Neuronal stem cell (in vitro differentiated cells): ENCODE measurements at places on chromosomes 16 and 17.

GRCh38 chr16:8647721-8648318 lies 26.3 kb downstream of the METTL22 start:
- no peak for DNase-seq

DNA sequence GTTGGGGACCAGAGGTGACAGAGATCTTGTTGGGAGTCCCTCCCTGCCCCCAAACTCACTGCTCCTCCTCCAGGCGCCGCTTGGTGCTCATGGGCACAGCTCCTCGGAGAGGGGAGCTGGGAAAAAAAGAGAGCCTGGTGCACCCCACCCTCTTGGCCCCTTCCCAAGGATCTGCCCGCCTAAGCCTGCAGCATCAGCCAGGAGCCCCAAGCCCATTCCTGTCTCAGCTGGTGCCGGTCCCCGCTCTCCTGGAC lies 400 bp downstream of the HCFC1R1 start:
- no peak for DNase-seq

DNA sequence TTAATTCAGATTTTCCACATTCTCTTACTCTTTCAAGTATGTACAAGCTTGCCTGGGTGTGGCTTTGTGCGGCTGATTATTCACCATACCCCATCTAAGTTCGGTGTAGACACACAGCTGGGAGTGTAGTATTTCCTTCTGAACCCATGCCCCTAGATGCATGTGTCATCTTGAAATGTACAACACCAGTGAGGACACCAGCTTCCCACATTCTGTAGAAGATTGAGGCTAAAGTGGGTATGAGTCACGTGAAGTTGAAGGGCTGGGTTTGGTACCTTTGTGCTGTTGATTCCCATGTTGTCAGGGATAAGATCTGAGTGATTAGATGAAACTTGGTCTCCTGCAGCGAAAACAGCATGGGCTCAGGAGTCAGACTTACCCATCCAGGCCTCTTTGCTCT lies 14.6 kb upstream of the DHX8 start:
- DNase-seq = no peak

GRCh38 chr16:56855946-56856345 lies 9.1 kb upstream of the SLC12A3 start:
- no peak for DNase-seq

DNA sequence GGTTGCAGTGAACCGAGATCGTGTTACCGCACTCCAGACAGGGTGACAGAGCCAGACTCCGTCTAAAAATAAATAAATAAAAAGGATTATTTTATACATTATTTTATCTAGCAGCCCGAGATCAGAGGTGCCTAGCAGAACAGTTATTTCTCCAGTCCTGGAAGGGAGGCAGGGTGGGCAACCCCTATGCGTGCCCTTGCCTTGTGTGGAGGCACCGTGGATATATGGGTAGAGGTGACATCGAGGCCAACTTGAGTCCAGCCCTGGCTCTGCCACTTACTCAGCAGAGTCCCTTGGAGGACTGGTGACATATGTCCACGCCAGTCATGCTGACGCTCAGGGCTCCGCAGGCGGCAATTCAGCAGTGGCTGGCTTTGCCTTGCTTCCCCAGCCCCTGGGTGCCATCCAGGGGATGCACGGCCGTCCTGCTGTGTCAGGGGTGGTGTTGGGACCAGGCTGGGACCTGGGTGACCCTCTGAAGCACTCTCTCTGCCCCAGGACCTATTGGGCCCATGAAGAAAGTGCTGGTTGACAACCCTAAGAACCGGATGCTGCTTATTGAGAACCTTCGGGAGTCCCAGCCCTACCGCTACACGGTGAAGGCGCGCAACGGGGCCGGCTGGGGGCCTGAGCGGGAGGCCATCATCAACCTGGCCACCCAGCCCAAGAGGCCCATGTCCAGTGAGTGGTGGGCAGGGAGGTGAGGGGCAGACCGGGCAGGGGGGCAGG lies 13.2 kb downstream of the GALK1 start:
- no peak for DNase-seq

DNA sequence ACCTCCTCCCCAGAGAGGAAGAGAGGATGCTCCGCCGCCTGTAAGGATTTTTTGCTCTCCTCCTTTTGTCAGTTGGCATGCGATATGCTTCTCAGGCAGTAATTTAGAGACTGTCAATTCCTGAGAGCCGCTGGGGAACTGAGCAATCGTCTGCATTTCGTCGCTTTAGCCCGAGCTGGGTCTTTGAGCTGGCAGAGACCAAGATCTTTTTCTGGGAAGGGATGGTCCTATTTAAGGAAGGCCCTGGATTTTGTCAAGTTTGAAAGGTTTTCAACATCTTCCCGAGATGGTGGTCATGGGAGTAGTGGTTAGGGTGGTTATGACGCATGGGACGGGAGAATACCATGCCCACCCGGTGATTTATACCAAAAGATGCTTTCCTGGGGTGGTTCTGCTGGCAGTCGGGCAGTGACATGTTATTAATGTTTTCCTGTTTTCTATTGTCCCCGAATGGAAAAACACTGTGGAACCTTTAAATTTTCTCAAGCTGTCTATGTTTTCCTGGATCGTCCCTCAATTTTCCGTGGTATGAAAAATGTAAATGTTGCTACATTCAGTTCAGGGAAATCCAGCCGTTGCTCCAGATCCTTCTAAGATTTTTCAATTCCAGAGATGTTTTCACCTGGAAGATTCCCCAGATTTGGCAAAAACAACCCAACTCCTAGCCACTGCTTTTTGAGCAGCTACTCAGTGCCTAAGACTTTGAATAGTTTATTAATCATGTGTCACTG lies 586.4 kb downstream of the MAF start:
- no peak for DNase-seq

DNA sequence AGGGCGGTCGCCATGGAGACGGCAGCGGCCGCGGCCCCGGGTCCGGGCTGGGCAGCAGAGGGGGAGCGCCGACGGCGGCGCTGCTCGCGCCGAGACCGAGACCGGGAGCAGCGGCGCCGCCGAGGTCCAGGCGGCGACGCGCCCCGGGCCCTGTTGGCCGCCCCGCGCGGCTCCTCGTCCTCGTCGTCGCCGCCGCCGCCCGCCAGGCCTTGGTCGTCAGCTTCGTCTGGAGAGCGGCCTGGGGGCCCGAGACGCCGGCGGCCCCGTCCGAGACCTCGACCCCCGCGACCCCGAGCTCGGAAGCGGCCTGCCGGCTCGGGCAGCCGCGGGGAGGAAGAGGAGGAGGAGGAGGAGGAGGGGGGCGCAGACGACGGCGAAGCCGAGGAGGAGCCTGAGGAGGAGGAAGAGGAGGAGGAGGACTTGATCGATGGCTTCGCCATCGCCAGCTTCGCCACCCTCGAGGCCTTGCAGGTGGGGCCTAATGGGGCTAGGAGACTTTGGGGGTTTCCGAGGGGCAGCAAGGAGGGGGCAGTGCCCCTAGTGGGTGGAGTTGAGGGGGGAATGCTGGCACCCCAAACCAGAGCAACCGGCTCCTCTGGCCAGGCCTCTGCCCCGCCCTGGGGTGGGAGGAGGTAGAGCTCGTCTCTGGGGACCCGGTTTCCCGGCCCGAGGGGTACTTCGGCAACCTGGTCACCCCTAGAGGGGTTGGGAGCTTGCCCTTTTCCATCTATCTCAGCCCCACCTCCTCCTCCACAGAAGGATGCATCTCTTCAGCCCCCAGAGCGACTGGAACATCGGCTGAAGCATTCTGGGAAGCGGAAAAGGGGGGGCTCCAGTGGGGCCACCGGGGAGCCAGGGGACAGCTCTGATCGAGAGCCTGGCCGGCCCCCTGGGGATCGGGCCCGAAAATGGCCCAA lies 1.5 kb downstream of the FBRS start:
- DNase-seq = no peak

DNA sequence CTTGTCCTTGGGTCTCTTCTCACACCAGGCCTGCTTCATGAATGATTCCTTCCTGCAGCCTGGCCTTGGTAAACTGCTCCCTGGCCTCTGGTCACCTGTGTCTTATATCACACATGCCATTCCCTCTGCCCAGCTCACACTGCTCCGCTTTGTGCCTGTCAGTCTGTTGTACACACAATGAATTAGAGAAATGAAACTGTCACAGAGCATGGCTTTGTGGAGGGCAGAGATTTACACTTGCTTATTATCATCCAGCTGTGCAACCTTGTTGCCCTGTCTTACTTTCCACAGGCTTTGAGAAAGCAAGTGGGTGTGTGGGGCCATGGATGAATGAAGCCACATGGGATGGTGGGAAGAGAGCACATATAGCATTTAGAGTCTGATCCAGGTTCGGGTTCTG lies 22.4 kb downstream of the ALDH3A2 start:
- no peak for DNase-seq

DNA sequence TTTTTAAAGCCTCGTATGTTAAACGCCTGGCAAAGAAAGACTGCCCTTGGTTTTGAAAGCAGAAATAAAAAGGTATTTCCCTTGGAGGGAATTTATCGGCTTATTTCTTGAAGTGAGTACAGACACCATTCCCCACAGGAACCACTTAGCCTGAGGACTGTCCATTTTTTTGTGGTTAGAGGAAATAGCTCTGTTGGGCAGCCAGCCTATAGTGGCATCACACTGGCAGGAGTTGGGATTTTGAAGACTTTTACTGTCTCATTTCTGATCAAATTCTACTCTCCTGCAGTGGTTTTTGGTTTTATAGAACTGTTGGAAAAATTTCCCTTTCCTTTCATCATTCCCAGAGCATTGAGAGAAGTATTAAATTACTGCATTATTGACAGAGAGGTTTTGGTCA lies 34.1 kb upstream of the CDC6 start:
- no peak for DNase-seq

DNA sequence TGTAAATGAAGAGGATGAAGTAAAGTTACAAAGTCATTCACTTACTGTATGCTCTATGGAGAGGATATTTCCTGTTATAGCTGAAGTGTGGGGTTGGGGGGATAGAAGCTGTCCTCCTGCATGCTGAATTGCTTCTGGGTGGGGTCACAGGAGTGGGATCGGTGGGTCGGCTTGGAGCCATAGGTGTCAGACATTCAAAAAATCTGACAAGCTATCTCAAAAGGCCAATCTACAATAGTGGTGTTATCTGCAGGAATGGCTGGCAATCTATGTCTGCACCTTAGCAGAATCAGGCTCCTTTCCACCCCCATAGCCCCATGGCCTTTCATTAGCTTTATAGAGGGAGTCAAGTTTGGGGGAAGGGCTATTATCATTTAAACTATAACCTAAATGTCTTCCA lies 104.9 kb downstream of the ABCC12 start:
- no peak for DNase-seq

DNA sequence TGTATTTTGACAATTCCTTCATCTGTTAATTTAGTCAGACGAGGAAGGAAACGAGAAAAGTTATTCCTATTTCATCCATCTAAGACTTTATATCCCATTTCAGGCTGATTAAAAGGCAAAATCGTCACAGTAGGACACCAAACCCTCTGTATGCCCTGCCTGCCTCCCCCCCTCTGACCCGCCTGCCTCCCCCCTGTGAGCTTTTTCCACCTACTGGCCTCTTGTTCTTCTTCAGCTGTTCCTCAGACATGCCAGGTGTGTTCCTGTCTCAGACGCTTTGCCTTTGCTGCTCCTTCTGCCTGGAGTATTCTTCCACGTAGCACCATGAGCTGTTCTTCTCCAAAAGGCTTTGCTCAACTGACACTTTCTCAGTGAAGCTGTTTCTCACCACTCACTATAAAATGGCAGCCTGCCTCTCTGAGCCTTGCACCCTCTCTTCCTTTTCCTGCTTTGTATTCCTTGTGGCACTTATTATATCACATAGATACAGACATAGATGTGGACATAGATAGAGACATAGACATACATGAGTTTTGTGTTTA lies 723.4 kb downstream of the MAF start:
- no peak for DNase-seq

DNA sequence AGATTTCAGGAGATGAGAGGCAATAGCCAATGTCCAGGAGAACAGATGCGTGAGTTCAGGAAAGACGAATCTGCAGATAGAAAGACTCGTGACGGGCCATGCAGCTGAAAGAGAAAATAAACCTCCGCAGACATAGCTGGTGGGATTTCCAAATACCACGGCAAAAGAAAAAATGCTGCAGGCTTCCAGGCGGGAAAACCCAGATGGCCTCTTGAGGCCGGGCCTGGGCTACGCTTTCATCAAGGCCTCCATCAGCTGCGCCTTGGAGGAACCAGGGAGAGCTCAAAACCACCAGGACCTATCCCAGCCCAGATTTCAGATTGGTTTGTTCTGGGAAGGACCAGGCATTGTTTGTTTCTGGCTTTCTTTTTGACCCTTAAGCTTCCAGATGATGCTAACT lies 16.7 kb downstream of the CCDC40 start:
- DNase-seq = no peak

DNA sequence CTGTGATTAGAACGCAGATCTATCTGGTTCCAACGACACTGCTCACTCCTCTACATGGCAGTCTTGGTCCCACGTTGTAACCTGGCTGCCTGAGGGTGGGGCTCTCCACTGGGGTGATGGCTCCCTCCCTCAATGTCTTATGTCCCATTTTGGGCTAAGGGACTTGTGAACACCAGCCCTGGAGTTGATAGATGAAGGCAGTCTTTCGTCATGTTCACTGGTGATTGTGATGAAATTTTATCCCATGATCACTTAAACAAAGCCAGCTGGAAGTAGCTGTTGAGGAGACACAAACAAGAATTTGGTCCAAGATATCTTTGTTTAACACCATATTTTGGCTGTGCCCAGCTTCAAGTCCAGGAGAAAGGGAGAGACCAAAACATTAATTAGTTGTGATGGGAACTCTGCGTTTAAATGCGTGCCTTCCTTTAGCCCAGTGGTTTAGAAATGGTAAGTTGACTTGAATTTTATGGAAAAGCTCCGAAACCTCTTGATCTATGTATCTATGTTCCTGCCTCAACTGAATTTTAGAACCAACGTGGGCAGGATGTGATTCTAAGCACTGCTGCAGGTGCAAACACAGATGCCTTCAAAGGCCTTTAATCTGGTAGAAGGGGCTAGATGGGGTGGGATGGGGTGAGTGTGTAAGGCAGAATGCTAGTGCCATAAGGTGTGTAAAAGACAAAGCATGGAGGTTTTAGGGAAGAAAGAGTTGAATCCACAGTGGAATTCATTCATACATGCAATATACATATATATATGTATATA lies 186.8 kb upstream of the IRX3 start:
- DNase-seq = no peak

GRCh38 chr17:42798011-42798382 lies 507 bp downstream of the COA3 start:
- DNase-seq = no peak

DNA sequence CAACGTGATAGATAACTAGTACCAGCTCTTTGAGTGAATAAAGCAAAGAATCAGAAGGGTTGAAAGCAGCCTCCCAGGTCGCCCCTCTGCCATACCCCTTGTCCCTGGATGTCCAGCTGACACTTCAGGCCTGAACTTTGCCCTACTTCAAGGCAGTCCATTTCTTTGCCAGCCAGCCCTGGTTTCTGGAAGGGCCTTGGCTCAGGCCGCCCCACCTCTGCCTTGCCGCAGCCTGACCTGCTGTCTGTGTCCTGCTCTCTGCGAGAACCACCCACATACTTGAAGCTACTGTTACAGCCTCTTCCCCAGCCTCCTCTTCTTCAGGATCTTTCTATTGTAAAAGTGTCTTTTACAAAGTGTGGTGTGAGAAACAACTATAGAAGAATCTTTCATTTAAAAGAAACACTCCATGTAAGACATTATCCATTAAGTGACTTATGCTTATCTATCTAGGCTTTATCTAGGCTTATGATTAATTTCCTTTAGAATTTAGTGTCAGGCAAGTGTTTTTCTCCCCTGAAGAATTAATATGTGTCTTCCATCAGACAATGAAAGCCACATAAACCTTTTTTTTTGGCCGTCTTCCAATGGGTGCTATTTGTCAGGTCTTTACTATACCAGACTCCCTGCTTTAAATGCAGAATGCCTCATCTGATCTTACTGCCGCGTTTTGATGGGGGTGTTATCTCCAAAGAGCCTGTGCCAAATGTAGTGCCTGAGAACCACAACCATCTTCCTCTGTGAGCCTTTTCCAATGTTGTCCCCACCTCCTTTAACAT lies 133.9 kb downstream of the SOCS1 start:
- no peak for DNase-seq

- no peak for DNase-seq
Measured at GRCh38 chr16:1691956-1692355, 13.9 kb downstream of the JPT2 start.
